GM12878 (cell line): ENCODE measurements at places on chromosomes 13 and 19.
A peak's percentile ranks its signal among the peaks of the same experiment; 100 is the strongest.

DNA sequence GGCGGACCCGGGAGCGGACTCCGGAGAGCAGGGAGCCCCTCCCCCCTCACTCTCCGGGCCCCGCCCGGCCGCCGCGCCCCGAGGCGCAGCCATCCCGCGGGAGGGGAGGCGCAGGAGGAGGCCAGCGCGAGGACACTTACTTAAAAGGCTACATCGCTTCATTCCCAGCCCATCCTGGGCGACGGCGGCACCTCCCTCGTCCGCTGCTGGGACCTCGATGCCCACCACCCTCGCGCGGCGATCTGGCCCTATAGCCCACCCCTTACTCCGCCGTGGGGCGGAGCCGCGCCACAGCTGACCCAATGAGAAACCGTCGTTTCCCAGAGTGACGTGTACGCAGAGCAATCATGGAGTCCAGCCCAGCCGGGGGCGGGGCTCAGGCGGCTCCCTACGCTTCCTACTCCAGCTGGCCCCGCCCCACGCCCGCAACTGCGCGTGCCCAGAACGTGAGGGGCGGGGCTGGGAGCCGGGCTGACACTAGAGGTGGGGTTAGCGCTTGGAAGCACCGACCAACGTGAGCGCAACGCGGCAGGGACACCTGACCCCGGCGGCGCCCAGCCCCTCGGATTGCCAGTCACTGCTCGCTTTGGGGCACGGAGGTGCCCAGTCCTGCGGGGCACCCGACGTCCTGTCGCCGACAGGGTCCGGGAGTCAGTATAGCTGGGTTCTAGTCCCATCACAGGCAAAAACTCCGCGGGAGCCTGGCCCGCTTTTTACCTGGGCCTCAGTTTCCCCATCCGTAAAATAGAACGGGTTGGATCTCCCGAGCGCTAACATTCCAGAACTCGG is at the start of gene ANKRD27:
TSS of gene ANKRD27 (minus strand) at position 250 of the 789 bp plus-strand sequence. CDS start 16,165 bp downstream, outside the sequence.
- peak; percentile 88 for DNase-seq

- no peak for DNase-seq
Observed at GRCh38 chr19:47284324-47284899, 9.7 kb downstream of the INAFM1 start.

DNA sequence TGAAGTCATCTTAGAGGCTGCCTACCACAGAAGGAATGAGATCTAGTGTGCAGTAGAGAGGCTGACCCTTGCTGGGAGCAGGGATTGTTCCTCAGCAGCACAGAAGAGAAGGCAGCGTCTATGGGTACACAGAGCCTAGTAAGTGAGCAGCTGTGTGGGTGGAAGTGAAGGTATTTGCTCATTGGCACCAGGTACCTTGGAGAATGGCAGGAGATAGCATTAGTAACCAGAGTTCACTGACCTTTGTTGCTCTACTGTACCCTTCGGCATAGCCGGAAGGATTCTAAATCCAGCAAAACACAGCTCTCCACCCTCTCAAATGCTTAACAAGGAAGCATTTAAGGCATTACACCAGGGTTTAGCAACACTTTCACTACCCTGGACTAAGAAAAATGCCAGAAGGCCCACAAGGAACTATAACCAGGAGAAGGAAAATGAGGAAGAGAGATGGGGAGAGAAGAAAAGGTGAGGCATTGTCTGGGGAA is 12.3 kb downstream of the SOX21 start:
- no peak for DNase-seq

DNA sequence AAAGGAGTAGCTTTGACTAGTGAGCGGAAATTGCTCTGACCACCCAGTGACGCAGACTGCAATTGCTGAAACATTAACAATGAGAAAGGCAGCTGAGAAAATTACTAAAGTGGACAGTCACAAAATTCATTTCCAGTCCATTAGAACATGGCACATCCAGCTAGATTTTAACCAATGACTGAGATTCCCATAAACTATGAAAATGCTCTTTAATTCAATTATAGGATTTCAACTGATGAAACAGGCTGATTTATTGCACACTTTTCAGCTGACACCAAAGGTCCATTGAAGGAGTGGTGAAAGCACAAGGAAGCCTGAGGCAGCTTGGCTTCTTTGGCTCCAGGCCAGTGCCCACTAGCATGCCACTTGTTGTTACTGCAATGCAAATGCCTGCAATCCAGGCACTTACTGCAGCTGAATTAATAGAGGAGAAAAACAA is 933.4 kb downstream of the SLITRK6 start:
- DNase-seq, result no peak

DNA sequence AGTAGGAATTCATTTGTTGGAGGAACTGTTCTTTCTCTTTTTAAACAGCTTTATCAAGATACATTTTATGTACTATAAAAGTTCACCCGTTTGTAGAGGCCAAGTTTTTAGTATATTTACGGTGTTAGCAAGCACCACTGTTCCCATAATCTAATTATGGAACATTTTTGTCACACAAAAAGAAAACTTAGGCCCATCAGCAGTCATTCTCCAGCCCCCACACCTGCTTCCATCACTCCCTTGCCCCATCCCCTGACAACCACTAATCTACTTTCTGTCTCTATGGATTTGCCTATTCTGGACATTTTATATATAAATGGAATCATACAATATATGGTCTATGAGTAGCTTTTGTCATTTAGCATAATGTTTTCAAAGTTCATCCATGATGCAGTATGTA is 465.0 kb downstream of the DCT start:
- no peak for DNase-seq

DNA sequence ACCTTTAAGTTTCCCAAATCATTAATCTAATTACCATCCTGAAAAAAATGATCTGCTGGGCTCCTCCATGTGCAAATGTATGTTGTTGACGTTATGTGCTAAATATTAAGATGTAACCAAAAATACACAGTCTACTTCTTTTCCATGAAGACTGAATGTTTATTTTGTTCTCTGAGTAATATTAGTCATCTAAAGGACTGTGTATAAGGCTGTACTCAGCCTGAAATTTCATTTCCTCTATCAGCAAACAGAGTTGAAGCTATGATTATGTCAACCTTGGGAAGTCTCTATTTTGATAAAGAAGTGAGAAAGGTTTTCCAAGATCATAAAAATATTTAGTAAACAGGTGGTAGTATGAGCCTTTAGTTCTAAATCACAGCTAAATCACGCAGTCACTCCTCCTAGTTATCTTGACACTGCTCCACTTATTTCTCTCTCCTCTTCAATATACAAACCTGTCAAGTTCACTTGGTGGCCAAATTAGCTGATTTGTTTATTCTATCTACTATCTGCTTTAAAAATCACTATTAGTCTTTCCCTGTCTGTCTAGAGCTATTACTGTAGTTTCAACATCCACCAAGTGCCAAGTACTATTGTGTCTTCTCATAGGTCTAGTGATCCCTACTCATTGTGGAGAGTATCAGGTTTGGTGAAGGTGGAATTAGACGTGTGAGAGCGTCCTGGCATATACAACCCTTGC is 211.7 kb upstream of the STARD13 start:
- no peak for DNase-seq

GRCh38 chr13:41064493-41064892 is 3.2 kb downstream of the WBP4 start:
- DNase-seq, result no peak

GRCh38 chr13:23654111-23655110 is 84.2 kb downstream of the TNFRSF19 start:
- no peak for DNase-seq

DNA sequence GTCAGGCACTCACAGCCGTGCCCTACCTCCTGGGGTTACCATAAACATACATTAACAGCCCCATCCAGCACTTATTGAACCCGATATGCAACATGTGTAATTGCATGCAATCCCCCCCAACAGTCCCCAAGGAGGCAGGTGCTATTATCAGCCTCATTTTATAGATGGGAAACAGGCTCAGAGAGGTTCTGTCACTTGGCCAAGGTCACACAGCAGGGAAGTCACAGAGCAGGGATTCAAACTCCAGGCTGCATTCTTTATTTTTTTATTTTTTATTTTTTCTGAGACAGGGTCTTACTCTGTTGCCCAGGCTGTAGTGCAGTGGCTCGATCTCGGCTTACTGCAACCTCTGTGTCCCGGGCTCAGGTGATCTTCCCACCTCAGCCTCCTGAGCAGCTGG is 38.4 kb upstream of the TNFAIP8L1 start:
- no peak for DNase-seq

DNA sequence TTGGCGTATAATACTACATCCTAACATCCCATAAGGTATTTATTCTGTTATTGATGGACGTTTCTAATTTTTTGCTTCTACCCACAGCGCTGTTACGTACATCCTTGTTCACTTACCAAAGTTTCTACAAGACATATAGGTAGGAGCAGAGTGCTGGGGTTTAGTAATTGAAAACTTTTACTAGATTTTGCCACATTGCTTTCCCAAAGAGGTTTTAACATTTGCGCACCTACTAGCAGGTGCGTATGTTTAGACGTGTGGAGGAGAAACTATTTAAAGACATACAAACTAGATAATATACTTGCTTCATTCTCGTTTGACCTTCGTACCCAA is 559 bp upstream of the RPL21 start:
- DNase-seq, result no peak

DNA sequence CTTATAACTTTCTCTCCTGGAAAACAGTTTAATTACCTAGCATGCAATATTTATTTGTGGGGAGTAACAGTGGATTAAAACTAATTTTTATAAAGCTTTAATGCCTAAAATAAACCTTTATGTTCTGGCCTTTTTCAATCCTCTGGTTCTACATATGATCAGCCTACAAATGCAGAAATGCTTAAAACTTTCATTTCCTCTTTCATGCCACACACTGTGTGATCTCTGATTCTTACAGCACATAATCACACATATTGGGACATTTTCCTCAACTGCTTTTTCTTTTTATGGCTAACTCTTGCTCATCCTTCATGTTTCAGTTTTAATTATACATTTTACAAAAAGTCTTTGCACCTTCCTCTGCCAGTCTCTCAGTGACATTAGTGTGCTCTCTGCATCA is 910.8 kb upstream of the SLITRK6 start:
- DNase-seq, result no peak

- no peak for DNase-seq
Observed at GRCh38 chr19:913080-913748, at the start of gene R3HDM4. R3HDM4 (minus strand) TSS chr19:913219; CDS start chr19:913157, 62 bp downstream.

DNA sequence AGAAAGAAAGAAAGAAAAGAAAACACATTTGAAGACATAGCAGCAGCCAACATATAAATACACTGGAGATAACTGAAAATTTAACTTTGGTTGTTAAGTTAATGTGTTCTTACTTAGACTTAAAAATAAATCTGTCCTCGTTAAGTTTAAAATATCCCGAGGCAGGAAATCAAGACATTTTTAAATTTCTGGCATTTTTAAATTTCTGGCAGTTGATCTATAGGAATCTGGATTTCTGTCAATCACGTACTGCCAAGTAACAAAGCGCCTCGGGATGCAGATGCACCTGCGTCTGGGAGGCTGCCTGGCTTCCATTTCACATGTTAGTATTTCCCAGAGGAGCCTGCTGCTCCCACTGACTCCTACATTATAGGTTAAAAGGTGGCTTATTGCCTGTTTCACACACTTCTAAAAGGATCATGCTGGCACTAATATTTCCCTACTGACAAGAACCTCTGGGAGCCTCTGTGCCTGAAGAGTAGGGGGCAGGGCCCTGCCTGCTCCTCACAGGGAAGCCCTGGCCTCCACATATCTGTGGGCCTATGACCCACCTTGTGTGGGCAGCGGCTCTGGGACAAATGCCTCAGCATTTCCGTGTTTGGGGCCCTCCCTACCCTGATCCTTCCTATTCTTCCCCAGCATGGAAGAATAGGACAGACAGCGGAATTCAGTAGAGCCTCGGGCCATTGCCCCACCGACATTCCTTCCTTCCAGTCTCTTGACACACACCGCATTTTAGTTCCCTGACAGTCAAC is 62.8 kb upstream of the ATP12A start:
- no peak for DNase-seq

DNA sequence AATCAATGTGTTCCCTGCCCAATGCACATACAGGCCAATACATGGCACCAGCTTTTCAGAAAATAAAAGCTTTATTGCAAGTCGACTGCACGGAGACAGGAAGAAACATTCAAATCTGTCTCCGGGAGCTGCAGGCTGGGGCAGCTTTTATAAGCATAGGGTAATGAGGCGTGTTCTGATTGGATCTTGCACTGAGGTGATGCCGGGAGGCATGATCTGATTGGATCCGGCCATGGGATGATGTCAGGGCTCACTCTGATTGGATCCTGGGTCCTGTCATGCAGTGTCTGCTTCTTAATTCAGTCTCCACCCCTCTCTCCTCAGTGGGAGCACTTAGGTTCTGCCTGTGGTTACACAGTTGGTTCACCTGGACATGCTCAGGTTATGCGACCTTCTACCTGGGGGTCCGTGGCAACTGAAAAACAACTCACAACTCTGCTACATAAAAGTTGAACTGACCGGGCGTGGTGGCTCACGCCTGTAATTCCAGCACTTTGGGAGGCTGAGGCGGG is 11.8 kb upstream of the FBN3 start:
- peak; percentile 39 for DNase-seq

- no peak for DNase-seq
Observed at GRCh38 chr13:79346300-79346914, 59.6 kb downstream of the RBM26 start.

DNA sequence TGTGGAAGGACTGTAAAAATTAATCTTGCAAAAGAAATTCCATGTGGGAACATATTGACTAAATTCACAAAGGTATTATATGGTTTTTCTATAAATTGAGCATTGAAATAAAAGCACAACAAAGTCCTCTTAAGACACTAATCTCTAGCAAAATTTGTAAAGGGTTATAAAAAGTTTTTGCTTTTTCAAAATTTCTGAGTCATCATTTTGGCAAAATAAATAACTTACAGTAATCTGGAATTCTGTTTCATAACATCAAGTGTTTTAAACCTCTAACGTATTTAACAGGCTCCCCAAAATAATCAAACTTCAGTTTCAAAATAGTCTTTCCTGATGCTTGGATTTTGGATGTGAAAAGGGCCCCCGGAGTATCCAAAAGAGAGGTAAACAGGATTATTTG is 26.0 kb downstream of the MED4 start:
- no peak for DNase-seq

DNA sequence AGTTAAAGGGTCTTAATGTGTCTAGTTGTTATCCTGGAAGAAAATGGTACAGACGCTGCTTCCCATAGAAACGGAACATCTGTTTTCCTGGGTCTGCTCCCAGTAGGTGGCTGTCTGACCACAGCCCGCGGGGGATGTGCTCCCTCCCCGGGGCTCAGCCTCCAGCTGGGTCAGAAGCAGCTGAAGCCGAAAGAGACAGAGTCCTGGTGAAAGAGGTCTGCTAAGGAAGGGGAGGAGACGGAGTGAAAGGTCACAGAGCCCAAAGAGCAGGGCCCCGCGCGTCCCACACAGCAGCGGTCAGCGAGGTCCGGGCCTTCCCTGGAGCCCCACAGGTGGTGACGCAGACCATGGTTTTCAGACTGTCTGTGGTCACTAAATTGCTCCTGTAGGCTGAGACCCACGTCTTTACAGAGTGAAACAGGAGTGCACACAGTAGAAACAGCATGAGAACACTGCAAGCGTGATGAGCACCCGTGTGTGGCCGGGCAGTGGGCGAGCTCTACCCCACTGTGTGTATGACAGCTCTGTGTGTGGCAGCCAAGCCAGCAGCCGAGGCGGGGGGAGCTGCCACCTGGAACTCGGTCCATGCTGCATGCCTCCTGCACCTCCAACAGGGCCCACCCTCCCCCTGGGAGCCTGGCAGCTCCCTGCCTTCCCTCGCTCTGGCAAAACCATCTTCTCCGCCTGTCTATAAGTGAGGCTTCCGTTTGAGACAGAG is 52.0 kb upstream of the C13orf46 start:
- DNase-seq, result no peak
